ENCODE measurements at places on chromosomes 2 and 18.

DNA sequence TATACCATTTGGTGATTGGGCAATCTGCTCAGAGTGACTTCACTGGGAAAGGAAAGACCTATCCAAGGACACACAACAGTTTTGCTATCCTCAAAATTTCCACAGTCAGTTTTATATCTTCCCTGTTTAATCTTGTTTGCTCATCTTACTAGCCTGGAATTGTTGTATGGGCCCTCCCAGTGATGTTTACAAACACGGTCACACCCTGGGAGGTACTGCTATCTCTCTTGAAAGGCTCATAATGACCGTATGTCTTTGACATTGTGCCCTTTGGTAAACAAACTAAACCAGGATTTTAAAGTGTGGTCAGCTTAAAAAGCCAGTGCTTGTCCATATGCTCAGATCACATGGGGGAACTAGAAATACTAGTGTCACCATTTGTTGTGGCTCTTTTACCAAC is 277.0 kb downstream of the CDH2 start:
- DNase-seq: no peak

GRCh38 chr2:109126501-109126860 is 2.5 kb upstream of the SH3RF3 start:
- DNase-seq: no peak

- peak; percentile 86 for DNase-seq
Measured at GRCh38 chr2:228689053-228689452, 507.6 kb upstream of the SPHKAP start.

GRCh38 chr18:41593171-41593675 is 361.8 kb upstream of the PIK3C3 start:
- DNase-seq: no peak

GRCh38 chr18:78767648-78768071 is 212.0 kb upstream of the SALL3 start:
- no peak for DNase-seq

- no peak for DNase-seq
Measured at GRCh38 chr18:2515171-2515787, 56.0 kb downstream of the METTL4 start.

GRCh38 chr2:88136817-88137216 is 9.0 kb upstream of the FABP1 start:
- no peak for DNase-seq

DNA sequence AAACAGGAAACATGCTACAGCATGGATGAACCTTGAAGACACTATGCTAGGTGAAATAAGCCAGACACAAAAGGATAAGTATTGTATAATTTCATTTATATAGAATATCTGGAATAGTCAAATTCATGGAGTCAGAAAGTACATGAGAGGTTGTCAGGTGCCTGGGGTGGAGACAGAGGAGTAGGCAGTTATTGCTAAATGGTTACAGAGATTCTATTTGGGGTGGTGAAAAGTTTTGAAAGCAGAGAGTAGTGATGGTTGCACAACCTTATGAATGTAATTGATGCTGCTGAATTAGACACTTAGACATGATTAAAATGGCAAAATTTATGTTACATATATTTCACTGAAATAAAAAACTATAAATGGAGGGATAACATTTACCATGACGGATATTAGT is 197.4 kb downstream of the VAPA start:
- DNase-seq: no peak

DNA sequence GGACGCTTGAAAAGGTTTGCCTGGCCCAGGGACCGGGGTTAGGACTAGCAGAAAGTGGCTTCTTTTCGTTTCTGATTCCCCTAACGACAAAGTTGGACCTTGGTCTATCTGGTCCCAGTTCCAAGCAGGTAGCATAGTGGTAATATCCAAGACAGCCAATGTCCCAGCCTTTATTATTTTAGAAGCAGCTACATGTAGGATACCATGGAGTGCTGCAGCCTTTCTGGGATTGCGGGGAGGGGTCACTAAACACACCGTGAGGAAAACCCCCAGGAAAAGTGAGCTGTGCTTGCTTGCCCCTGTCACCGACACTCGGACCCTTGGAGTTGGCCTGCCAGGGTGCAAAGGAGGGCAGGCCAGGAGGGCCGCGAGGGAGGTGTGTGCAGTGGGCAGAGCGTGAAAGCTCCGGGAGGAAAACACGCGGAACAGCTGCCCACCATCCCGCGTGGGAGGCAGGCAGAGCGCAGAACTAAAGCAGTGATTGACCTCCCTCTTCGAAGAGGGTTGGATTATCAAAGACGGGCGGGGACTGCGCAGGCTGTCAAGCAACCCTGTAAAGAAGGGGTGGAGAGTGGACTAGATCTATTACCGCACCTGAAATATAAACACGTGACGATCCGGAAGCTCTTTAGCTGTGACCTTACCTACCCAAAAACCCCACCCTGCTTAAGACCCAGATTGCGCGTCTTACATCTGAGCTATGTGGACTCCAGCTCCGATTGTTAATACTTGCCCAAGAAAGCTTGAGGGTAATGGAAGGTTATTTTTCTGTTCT is 624 bp upstream of the MAP4K3 start:
- DNase-seq: no peak

DNA sequence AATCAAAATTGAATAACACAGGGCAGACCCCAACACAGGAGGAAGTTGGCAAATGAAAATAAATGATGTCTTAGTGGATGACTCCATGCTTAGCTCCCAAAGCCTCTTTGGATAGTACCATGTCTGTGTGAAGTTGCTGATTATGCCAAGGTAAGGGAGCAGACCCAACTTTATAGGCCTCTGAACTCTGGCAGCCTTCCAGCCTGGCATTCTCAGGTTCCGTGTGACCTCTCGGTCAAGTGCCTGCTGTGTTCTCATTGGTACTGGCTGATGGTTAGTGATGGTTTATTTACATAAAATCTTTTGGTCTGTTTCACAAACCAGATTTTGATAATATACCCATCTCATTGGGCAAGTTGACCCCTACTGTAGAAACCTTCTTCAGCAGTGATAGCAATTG is 112.2 kb upstream of the TTC39C start:
- no peak for DNase-seq

DNA sequence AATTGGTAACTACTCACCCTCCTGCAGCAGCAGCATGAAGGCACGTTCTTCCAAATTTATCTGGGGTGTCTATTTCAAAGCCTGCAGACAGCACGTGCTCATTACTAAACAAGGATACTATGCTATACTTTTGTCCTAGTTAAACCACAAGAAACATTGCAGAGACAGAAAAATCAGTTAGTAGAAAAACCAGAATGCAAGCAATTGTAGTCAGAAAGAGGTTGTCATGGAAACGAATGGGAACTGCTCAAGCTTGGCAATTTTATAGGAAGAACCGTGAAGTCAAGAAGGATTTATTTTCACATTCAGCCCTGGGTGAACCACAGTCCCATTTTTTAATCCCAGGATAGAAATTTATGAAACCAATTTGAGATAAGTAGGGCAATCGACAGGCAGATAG is 162.2 kb upstream of the PGAP1 start:
- DNase-seq: peak; percentile 65

DNA sequence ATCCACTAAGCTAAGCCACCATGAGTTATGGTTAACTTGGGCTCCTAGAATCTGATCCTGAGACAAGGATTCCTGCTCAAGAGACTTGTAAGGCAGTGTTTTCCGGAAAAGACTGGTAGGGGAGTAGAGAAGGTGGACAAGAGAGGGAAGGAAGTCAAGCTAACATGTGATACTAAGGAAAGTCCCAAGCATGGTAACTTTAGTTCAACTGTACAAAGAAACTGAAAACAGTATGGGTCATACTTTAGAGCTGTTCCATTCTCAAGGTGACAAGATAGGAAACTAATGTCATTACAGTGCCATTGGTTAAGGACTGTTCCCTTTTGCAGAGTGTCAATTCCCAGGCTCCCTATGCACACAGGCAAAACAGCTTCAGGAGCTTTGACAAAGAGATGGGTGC is 5.8 kb downstream of the MYO5B start:
- DNase-seq: no peak

GRCh38 chr2:197571627-197572271 is 55.9 kb downstream of the MOB4 start:
- DNase-seq: peak; percentile 46

DNA sequence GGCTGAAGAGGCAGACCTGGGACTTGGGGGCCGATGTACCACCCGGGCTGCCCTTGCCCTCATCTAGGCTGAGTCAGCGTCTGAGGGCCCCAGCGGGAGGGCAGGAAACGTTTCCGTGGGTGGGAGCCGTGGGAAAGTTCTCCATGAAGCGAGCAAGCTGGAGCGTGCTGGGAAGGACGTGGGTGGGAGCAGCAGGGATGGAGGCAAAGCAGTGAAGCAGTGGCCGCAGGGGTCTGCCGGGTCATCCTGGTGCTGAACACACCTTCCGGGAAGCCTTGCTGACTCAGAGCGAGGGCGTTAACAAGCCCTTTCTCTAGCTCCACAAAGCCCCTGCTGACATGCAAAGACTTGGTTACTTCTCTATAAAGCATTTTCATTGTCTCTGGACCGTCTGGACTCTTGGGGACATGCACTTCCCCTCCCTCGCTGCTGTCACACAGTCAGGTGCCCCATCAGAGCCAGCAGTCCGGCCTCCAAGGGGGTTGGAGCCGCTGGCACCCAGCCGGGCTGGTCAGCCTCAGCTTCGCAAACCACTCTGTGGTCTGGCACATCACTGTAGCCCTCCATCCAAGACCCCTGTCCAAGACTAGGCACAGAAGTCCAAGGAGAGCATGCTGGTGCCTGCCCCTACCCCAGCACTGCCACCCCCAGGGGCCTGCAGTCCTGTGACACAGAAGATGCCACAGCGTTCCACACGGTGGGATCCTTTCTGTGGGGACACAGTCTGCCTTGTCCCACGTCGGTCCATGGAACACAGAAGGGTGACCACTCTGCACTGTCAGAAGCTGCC is 115.1 kb upstream of the GPC1 start:
- no peak for DNase-seq

DNA sequence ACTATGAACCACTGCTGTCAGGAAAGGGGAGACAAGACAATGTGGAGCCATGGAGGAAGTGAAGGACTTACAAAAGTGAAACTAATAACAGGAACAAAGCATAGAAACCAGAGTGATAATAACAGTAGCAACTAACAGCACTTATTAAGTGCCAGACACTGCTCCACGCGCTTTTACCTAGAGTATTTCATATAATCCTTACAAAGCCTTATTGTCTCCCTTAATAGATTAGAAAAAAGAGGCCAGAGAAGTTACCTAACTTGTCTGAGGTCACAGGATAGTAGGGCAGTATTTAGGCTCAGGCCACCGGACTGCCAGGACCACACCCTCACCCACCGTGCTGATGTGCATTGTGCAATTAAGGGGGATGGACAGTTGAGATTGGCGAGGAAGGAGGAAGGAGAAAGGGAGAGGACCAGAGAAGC is 98.6 kb upstream of the NFU1 start:
- no peak for DNase-seq
